ENCODE measurements at places on chromosomes 2 and 18.

GRCh38 chr2:27123302-27124150 is at the start of gene ABHD1:
ABHD1 (plus strand) TSS chr2:27123815; CDS start chr2:27123949, 134 bp downstream.
- no peak for DNase-seq

DNA sequence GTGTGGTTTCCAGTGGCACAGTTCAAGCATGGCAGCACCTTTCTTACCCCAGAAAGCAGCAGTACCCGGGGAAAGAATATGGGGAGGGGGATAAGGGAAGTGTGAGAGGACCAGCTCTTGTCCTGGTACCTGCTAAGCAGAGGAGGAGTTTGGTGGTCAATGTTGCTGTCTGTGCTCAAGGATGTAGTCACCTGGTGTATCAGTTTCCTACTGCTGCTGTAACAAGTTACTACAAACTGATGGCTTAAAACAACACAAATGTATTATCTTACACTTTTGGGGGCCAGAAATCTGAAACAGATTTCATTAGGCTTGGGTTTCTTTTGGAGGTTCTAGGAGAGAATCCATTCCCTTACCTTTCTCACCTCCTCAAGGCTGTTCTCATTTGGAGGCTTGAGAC is 77.5 kb downstream of the VSNL1 start:
- DNase-seq = no peak

DNA sequence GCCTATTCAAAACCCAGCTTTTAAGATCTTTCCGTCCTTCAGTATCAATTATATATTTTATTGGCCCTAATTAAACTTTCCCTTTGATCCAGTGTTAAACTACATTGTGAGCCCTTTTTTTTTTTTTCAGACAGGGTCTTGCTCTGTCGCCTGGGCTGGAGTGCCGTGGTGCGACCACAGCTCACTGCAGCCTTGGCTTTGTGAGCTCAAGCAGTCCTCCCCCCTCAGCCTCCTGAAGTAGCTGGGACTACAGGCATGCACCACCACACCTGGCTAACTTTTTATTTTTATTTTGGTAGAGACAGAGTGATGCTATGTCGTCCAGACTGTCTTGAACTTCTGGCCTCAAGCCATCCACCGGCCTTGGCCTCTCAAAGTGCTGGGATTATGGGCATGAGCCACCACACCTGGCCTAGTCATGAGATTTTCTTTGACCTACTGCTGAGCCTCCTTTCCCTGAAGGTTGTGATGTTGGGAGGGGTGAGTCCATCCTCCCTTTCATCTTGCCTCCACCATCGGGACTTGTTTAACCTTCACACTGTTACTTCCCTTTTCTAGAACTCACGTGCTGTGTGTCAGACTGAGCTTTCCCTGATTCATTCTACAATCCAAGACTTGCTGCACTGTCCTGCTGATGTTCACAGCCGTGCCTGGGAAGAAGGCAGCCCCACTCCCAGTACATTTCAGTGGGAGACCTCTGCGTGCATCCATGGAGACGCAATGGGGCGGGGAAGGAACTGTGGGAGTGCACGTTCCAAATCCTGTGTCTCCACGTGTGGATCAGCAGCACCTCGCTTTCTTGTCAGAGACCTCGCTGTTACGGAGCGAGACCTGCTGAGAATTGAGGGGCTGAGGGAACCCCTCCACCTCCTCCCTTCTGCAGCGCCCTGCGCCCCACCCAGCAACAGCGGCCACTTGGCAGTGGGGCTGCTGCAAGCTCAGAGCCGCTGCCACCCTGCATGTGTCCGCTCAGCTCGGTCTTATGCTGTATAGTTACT is 10.8 kb downstream of the OXER1 start:
- DNase-seq = no peak

DNA sequence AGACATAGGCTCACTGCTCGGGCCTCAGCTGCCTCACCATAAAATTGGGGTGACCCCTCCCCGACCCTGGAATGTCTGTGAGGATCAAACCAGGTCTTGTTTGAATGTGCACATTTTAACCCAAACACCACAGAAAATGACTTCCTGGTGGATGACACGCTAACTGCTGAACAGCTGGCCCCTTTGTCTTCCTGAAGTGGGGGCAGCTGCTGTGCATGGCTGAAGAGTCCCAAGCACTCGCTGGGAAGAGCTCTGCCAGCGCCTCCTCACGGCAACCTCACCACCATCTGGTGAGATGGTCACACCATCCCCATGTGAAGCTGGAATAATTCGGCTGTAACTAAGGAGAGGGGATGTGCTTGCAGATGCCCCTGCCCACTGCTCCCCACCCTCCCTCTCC is 34.0 kb downstream of the AQP12A start:
- peak; percentile 64 for DNase-seq

DNA sequence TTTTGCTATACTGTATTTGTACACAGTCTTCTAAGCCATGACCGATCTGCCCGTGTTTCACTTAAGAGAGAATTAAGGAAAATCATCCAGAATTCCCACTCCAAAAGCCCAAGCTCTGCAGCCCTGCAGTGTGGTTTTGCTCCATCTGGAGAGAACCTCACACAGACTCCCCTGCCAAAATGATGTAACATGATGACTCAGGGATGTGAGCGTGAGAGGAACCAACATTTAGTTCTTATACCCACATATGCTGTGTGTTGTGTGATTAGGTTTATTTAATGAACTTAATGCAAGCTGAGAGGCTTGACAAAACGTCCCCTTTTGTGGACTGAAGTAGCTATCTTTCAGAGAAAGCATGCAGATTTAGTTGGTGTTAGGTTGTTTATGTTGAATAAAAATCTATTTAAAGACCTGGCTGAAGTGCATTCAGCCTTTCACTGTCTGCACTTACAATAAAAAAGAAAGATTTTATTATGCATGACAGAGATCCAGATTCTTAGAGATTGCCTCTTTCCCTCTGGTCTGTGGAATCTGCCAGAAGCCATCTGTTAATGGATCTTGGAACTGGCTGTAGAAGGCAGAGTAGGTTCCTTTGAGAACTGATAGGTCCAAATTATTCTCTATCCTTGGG is 6.3 kb downstream of the RAB12 start:
- peak; percentile 84 for DNase-seq
